ENCODE measurements at places on chromosomes 6 and 20.

GRCh38 chr6:138275976-138276375 lies 57.7 kb upstream of the PBOV1 start:
- no peak for DNase-seq

- DNase-seq, result no peak
Measured at GRCh38 chr6:169157197-169158148, 96.2 kb downstream of the THBS2 start.

GRCh38 chr6:6866656-6867403 lies 240.9 kb upstream of the RREB1 start:
- DNase-seq, result no peak

GRCh38 chr6:78153976-78154375 lies 501.1 kb downstream of the MEI4 start:
- DNase-seq, result no peak

GRCh38 chr6:29752451-29753308 lies 29.4 kb downstream of the HLA-F start:
- peak; percentile 85 for DNase-seq

- DNase-seq, result no peak
Measured at GRCh38 chr6:61100072-61100471, 1186.0 kb downstream of the KHDRBS2 start.

DNA sequence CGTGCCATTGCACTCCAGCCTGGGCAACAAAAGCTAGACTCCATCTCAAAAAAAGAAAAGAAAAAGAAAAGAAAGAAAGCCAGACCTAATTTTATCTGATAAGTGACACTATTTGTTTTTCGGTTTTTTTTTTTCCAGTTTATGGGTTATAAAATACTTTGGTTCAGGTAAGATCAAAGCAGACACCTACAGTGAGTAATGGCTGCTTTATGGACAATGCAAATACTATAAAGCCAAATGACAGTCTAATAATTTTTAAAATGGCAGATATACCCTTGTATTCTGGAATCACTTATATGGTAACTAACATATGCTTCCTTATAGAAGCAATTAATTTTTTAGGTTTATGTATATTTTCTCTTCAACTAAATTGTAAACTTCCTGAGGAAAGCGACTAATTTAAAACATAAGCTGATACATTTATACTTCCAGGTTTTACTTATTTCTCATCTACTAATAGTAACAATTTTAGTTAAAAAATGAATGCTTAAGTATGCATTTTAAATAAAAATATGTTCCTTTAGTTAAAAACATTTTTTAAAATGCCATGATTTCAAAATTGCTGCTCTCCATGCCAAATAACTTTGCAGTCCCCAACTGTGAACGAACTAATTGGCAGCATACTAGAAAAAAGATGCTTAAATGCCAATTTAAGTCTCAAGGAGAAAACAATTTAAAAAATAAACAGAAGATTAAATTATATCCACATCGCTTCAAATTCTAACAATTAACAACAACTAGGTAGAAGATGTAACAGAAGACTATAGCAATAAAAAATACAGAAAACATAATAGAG lies 38.5 kb downstream of the KIAA0319 start:
- no peak for DNase-seq

DNA sequence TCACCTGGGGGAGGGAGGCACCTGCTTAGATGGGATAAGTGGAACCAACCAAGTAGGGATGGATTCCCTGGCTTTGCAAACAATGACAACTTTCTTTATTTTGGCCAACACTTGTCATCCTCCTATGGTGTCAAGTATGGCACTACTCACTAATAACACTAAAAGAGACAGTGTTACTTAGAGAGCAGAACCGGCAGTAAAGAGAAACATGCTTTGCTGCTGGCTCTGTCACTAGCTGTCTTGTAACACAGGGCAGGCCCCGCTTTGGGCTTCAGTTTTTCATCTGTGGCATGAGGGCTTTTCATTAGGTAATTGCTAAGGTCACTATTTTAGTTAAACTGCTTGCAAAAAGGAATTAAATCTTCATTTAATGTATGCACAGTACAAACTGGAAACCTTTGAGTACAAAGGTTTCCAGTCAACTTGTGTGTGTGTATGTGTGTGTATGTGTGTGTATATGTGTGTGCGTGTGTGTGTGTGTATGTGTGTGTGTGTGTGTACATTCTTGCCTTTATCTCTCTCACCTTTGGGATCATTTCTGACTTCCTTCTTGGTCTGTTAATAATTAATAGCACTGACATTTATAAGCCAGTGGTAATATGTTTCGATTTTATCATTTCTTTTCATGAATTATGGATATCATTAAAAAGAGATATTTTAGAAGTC lies 64.7 kb downstream of the BTBD3 start:
- DNase-seq, result no peak
